ENCODE measurements at places on chromosomes 1 and 21.

DNA sequence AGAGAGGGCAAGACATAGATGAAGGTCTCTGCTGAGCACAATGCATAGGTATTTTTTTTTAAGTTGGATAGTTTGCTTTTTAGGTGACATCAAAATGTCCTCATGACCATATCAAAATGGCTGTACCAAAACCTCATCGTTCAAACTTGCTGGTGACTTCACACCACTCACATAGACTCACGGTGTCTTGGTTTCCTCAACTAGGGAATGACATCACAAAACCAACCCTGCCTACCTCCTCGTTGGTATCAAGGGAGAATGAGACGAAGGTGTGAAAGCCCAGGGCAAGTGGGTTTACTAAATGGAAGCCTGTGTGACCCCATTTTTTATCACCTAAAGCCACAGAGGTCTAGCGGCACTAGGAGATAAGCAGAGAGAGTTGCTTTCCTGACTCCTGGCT, 1.6 kb downstream of the PIGR start:
- DNase-seq: no peak

DNA sequence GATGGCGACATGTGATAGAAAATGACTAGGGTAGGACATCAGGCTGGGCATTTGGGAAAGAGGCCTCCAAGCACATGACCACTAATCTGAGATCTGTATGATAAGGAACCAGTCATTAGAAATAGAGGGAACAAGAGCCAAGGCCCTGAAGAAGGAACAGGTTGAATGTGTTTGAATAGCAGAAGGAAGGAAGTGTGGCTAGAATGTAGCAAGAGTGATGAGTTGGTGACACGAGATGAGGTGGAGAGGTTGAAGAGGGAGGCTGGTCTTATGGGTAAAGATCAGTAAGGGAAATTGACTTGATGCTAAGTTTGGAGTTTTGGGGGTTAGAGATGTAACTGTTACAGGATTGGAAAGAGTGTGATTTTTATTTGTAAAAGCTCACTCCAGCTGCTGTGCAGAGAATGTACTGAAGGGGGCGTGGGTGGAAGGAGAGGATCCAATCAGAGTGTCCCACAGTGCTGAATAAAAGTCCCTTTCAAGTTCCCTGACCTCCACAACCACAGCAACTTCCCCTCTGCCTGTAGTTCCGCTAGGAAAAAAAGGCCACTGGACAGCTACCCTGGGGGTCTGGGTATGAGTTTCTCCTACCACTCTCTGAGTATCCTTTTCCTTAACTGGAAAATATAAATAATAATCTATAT, 295.0 kb downstream of the OMA1 start:
- DNase-seq: no peak

- DNase-seq: no peak
Observed at GRCh38 chr1:161068306-161069234, 1.1 kb downstream of the ARHGAP30 start.

DNA sequence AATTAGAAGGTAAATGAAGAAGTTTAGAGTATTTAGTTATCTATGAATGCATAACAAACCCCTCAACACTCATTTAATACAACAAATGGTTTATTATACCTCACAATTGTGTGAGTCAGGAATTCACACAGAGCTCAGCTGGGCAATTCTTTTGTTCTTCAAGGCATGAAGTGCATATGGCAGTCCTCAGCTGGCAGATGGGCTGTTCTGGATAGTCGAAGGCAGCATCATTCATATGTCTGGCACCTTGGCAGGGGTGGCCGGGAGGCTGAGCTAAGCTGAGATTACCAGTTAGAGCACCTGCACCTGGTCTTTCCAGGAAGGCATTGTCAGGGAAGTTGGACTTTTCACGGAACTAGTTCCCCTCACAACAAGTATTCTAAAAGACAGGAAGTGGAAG, 286.2 kb upstream of the DUSP10 start:
- DNase-seq: no peak

GRCh38 chr1:193406901-193407300, 220.5 kb upstream of the B3GALT2 start:
- DNase-seq: peak; percentile 52

GRCh38 chr1:173329726-173330125, 122.6 kb upstream of the TNFSF4 start:
- DNase-seq: no peak
